ENCODE measurements at places on chromosomes 2 and 18.

GRCh38 chr18:57267368-57267925 is 84.9 kb upstream of the ST8SIA3 start:
- DNase-seq: no peak

DNA sequence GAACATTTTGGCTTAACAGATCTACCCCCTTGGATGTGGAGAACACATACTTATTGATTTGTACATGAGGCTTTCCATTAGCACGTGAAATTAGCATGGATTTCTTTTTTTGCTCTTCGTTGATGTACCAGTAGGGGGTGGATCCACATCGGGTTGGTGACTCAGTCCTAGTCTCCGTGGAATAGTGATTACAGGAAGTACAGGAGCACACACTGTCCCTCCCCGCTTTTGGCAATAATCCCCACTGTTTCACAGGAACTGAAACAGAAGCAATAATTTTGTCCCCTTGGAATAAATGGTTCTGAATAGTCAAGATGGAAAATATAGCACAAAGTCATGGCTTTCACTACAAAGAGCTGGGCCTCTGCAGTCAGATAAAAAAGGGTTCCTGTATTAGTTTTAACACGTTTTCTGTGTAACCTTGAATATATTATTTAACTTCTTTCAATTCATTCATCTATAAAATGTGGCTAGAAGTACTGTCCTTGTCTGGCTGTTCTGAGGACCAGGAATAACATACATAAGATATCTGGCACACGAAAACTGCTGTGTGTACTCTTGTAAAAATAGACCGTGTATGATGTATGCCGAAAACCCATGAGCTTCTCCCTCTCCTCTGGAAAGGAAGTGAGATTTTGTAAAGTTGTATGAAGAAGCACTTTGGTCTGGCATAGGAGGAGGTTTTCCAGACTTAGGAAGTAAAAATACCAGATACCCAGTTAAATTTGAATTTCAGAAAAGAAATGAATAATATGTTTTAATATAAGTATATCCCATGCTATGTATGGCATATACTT is 229.2 kb downstream of the GALR1 start:
- no peak for DNase-seq

DNA sequence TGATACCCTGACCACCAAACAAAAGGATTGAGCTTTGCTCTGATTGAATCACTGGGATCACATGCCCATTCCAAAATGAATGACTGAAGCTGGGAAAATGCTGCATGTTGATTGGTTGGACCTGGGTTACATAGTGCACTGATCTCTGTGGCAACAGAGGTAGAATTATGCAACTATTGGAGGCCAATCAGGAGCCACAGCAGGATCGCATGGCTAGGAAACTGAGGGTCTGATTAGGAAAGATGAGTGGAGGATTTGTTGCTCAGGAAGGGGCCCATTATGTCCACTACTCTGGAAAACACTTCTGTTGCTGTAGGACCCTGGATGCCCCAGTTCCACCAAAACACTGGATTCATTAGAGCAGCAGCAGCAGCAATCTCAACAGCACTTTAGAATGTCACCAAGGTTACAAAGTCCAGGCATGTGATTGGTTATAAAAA is 25.9 kb upstream of the SGPP2 start:
- no peak for DNase-seq

DNA sequence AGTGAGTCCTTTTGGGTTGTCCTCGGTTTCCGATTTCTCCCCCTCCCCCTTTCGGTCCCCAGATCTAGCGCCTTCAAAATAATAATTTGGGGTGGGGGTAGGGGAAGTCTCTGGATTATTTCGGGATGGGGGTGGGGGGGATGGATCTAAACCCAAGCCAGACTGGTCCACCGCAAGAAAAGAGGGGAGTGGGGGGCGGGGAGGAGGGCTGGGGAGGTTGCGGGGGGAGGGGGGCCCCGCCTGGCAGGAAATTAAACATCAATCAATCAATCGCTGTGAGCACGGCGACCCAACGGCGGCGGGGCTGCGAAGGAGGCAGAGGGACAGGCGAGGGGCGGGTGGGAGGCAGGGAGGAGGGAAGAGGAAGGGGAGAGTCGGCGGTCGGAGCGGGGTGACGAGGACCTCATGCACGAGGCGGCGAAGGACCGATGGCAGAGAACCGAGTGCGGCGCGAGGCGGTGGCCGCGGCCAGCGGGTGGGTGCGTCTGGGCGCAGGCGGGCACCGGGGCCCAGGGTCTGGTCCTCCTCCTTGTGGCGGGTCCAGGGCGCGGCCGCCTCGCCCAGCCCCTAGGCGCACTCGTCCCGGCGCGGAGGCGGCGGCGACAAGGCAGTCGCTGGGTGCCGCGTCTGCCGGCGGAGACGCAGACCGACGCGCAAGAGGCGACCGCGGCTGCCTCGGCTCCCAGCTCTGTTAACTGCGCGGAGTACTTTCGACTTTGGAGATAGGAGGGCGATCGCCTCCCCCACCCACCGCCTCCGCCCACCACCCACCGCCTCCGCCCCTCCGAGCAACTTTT is 468 bp upstream of the SATB2 start:
- no peak for DNase-seq

- no peak for DNase-seq
These were observed 7.3 kb upstream of the GALM start for GRCh38 chr2:38658613-38659012.

DNA sequence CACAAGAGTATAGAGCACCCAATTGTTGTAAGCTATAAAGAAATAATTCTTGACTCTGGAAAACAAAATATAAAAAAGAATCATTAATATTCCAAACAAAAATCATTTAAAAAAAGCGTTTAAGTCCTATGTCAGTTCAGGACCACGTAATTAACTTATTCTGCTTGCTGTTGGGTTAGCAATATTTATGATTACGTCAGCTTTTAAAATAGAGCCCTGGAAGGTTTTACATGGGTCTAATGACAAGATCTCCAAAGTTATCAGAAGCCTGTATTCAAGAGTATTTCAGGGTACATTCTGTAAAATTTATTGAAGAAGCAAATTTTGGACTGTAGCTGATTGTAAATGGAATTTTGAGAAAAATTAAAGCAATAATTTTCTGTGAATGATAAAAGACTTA is 521.6 kb downstream of the DCC start:
- no peak for DNase-seq

Data from activated CD8-positive, alpha-beta T cell treated with anti-CD3 and anti-CD28 coated beads, Interleukin-2, amount 10 ng/mL, durations not matched to agents 7 days and 5 days (primary cell).